ENCODE measurements at places on chromosomes 5 and 9. TPM values are rescaled to one million over a fixed set of nuclear protein-coding genes. Genes with fewer than 3 reads are reported as not detected.

The IL7R gene
- 0.40 TPM for total RNA-seq

The DPH7 gene
- total RNA-seq, result 27.3 TPM

The LTC4S gene
- 0.22 TPM for total RNA-seq

The NUP188 gene
- 46.4 TPM for total RNA-seq

Measured in A549 treated with dexamethasone at 1 μM for 4 hours (cell line).